Caco-2 (cell line): ENCODE measurements at places on chromosomes 3 and 15. TPM values are rescaled to one million over a fixed set of nuclear protein-coding genes. Genes with fewer than 3 reads are reported as not detected.
A peak's percentile ranks its signal among the peaks of the same experiment; 100 is the strongest.

The ZMAT3 gene
- 7.6 and 8.8 TPM in 2 replicates for total RNA-seq

The RARRES1 gene
- total RNA-seq = 7.6 and 9.0 TPM in 2 replicates

DNA sequence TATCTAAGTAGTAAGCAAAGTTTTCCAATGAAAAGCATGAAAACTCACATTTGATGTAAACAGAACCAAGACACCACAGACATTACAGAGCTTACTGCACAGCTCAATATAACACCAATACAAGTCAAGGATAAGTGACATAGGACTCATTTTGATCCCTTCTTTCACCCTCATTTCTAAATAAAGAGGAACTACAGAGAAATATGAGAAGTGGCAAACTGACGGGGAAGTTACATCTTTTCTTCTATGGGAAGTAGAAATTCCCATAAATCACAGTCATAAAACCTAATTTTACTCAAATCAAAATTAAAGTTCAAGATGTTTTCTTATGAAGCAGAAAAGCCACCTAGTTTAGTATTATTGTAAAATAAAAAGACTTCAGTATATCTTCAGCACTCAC is 3.8 kb downstream of the ATG3 start:
- no peaks in the 10 kb centered on the region for H3K27me3 ChIP-seq
- H3K36me3 ChIP-seq = no peaks in the 10 kb centered on the region
- no peak overlapping the region for H3K27ac ChIP-seq
- H3K4me1 ChIP-seq = no peaks in the 10 kb centered on the region
- H3K4me3 ChIP-seq = no peak overlapping the region
- DNase-seq = no peak

DNA sequence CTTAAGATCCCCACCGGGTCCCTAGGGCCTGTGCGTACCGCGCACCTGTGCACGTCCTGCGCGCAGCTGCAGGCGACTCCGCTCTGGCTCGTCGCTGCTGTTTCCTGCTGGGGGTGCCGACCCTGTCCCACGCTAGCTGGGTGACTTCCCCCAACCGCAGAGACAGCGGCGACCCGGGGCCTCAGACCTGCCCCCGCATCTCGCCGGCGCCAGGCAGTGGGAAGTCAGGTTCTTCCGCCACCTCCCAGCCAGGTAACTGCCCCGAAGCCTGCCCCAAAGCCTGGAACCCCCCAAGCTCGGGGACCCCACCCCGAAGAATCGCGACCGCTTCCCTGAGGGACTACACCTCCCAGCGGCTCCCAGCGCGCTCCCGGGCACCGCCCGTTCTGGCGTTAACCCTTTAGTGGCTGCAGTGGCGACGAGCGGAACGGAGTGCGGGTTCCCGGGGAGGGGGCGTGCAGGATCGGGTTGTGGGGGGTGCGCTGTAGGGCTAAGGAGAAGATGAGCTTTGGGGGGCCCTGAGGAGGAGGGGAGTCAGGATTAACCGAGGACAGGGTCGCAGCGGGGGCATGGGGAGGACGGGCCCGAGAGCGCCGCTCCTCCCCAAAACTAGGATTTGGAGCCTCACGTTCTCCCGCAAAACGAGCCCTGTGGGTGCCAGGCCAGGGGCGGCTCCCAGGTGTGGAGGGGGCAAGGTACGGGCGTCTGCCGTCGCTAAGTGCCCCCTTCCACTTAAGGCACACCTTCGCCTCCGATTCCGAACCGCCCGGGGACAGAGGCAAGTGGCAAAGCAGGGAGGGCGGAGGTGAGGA is 589 bp downstream of the NEIL1 start:
- peak; percentile 76 for DNase-seq
- H3K4me3 ChIP-seq = peak overlapping the region; percentile 71
- H3K4me1 ChIP-seq = peaks cover 5% of the 10 kb centered on the region; the same call in 1 of the 2 replicates
- H3K36me3 ChIP-seq = no peaks in the 10 kb centered on the region
- peak overlapping the region; percentile 57 for H3K27ac ChIP-seq

DNA sequence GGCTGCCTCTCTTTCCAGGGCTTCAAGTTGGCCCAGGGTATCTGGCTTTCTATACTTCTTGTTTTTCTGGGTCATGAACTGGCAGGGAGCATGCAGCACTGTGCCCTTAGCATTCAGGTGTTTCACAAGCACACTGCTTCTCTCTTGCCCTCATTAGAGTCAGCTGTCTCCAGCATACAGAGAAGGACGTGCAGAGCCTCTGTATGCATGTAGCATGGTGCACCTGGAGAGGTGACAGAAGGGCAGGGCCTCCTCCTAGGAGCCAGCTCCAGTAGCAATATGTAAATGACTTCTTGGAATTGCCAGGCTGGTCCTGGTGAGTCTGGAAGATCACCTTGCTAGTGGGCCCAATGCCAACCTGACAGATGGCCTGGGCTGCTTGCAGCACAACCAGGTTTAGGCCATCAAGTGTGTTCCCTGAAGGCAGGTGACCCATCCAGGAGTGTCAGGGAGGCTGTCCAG is 44.8 kb upstream of the ATP2C1 start:
- H3K36me3 ChIP-seq = no peaks in the 10 kb centered on the region
- no peak for DNase-seq
- no peaks in the 10 kb centered on the region for H3K27me3 ChIP-seq
- no peaks in the 10 kb centered on the region for H3K4me1 ChIP-seq
- no peak overlapping the region for H3K4me3 ChIP-seq

DNA sequence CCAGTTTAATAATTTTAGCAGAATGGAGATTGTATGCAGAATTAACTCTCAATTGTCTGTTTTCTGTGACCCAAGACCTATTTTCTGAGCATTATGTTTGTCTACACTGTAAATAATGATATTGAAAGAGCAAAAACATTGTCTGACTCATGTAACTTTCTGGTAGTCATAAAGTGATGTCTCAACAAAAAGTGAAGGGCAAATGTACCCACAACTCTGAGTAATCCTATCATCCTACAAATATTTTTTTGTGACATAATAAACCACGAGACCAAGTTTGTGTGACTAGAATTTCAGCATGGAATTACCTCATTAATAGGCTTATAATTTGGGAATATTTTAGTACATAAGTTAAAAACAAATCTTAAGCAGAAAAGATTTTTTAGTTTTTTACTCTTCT is 15.4 kb upstream of the ABHD10 start:
- H3K4me3 ChIP-seq = no peak overlapping the region
- peaks cover 6% of the 10 kb centered on the region for H3K4me1 ChIP-seq
- H3K27ac ChIP-seq = no peak overlapping the region
- no peaks in the 10 kb centered on the region for H3K27me3 ChIP-seq
- no peaks in the 10 kb centered on the region; the same call in 1 of the 2 replicates for H3K36me3 ChIP-seq
- DNase-seq = no peak

DNA sequence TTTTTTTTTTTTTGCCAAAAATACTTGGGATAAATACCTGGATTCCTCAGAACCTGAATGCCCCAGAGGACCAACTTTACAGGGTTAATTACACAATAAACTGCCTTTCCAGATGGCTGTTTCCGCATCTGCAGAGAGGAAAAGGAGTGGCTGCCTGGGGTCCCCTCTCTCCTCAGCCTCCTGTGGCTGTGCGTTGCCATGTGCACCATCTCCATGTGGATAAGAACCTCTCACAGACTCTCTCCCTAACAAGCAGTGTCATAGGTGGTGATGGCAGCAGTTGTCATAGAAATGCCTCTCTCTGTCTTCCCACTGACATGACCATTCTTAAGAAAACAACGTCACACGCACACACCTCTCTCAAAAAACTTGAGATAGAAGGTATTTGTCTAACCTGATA is 179.4 kb downstream of the RPLP1 start:
- no peak overlapping the region for H3K27ac ChIP-seq
- no peaks in the 10 kb centered on the region for H3K4me1 ChIP-seq
- no peaks in the 10 kb centered on the region for H3K27me3 ChIP-seq
- no peak for DNase-seq
- H3K4me3 ChIP-seq = no peak overlapping the region
- H3K36me3 ChIP-seq = no peaks in the 10 kb centered on the region

DNA sequence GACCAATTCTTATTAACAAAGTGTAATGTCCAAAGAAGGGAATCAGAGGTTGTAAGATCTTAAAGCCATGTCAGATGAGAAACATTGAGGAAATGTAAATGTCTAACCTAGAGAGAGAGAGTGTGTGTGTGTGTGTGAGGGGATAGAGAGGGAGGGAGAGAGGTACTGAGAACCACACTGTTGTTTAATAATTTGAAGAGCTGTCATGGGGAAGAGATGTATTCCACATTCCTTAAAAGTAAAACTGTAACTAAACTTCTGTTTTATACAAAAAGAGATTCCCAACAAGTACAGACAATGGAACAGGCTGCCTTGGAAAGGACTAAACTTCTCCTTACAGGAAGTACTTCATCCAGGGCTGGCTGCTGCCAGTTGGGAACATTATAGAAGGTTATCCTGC is 68.9 kb upstream of the BOC start:
- no peak overlapping the region for H3K27ac ChIP-seq
- H3K4me1 ChIP-seq = no peaks in the 10 kb centered on the region
- H3K27me3 ChIP-seq = no peaks in the 10 kb centered on the region; the same call in none of the 2 replicates
- H3K4me3 ChIP-seq = no peak overlapping the region
- DNase-seq = no peak
- no peaks in the 10 kb centered on the region for H3K36me3 ChIP-seq

DNA sequence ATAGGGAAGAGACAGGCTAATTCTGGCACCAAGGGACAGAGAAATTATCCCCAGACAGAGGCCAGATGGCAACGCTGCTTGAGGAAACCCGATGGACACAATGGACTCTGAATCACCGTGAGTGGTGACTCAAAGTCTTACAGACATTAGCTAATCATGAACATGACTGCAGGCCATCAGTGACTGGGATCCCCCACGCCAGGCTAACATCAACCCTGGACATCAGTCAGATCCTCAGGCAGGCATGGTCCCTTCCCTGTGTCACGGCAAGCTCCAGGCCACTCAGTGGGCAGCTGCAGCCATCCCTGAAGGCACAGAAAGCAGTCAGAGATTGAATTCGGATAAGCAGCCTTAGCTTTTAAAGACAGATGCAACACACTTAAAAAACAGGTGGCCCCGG is 23.8 kb upstream of the OXTR start:
- no peaks in the 10 kb centered on the region for H3K27me3 ChIP-seq
- H3K4me1 ChIP-seq = no peaks in the 10 kb centered on the region

DNA sequence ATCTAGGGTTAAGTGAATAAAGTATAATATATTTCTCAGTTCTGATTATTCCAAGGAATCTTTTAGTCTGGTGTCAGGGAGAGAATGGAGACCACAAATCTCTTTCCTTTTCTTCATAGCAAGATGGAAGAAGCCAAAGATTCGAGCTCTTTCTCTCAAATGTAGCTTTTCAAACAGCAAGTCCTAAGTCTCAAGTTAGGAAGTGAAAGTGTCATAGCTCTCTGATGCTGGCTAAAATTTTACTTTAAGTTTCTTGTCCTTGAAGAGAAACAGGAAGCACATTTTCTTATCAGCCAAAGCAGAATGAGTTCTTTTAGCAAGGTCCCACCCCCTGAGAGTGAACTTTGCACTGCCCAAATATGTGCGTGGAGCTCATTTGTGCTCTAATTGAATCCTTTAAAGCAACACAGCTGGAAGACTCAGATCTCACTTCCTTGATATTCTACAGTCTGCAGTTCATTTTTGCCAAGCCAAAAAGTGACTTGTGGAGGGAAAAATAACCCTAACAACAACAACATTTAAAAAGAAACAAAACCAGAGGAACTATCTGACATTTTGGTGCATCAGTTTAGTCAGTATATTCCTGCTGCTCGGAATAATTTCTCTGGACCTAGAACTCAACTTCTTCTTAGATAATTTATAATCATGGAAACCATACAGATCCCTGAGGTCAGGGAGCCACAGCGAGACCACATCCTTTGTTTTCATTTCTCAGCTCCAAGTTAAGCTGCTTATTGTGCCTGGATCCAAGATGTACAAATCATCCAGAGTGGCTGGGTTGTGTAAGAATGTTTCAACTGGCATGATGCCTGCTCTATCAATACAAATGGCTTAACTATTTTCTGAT is 238.7 kb upstream of the P2RY1 start:
- peak; percentile 54 for DNase-seq
- no peaks in the 10 kb centered on the region for H3K27me3 ChIP-seq
- no peak overlapping the region for H3K27ac ChIP-seq
- H3K4me1 ChIP-seq = peaks cover 10% of the 10 kb centered on the region

DNA sequence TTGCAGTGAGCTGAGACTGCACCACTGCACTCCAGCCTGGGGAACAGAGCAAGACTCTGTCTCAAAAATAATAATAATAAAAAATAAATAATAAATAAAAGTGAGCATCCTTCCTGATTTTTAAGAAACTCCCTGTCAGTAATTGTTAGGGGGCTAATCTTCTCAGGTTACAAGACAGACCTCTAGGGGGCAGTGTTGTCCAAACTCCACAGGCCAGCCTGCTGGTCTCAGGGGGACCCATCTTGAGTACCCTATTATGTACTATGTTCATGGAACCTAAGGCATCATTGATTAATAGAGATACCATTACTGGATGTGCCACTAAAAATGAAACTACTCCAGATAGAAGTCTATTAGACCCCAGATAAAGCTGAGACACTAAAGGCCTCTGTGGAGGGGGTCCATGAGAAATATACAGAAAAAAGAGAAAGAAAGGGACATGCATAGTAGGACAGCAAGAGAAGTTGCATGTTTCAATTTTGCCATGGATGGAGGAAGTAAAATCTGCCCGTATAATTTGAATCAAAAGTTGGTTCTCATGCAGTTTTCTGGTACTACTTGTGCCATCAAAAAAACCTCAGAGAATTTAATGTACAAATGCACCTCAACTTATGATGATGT is 85.5 kb upstream of the CDV3 start:
- DNase-seq = no peak
- no peak overlapping the region for H3K4me3 ChIP-seq
- H3K27ac ChIP-seq = no peak overlapping the region
- no peaks in the 10 kb centered on the region for H3K27me3 ChIP-seq
- 0 out of 2 replicates have a peak, but pooled peaks cover 3% of the 10 kb centered on the region for H3K4me1 ChIP-seq
